ENCODE measurements at places on chromosomes 3 and 15. TPM values are rescaled to one million over a fixed set of nuclear protein-coding genes. Genes with fewer than 3 reads are reported as not detected.

Gene TMIE
- 0.34 TPM for total RNA-seq

Gene TMC3
- total RNA-seq: not detected

Gene ATP13A5
- not detected for total RNA-seq

Gene ZNF660
- 0.83 TPM for total RNA-seq

Gene ANKDD1A
- total RNA-seq: 9.5 TPM

Gene LRRN1
- 1.7 TPM for total RNA-seq

GRCh38 chr3:31522152-31522551 lies 10.6 kb upstream of the STT3B start:
- H3K36me3 ChIP-seq: no peaks in the 10 kb centered on the region
- H3K4me1 ChIP-seq: peaks cover 20% of the 10 kb centered on the region
- H3K4me3 ChIP-seq: peak overlapping the region; percentile 22
- DNase-seq: peak; percentile 60
- H3K27ac ChIP-seq: peak overlapping the region; percentile 78

- no peaks in the 10 kb centered on the region for H3K27me3 ChIP-seq
- no peak for DNase-seq
- no peak overlapping the region for H3K27ac ChIP-seq
- peaks cover 16% of the 10 kb centered on the region for H3K4me1 ChIP-seq
Observed at GRCh38 chr3:134543113-134543512, 57.3 kb downstream of the CEP63 start.

DNA sequence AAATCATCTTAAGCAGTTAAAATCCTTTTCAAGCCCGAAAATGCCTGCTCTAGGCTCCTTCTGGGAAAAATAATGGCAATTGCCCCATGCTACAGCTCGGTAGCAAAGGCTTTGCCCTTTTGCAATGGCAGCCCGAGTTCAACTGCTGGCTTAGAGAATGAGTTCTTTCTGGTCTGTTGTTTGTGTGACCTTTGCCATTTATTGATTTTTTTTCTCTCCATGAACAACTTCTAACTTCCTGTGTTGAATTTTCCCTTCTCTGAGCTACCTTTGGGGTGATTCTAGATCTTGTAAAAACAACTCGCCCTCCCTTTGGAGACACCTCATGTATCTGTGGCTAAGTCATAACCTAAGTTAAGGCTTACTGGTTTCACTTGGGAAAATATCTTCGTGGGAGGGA lies 139.3 kb downstream of the PLCH1 start:
- H3K4me3 ChIP-seq: no peak overlapping the region
- H3K36me3 ChIP-seq: no peaks in the 10 kb centered on the region
- no peak for DNase-seq

DNA sequence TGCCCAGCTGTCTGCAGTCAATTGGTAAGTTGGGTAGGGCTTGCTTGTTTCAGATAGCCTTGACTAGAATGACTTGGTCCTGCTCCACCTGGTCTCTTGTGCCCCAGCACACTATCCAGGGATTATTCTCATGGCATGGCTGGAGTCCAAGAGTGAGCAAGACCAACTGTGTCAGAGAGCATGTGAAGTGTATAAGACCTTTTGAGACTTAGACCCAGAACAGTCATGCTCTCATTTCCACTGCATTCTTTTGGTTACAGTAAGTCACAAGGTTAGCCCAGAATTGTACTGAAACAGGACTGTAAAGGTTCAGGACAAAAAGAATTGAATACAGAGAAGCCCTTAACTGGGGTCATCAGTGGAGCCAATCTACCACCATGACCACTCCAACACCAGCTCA lies 650.8 kb upstream of the ADAMTS9 start:
- no peak for DNase-seq
- H3K27ac ChIP-seq: no peak overlapping the region
- H3K4me1 ChIP-seq: no peaks in the 10 kb centered on the region
- H3K27me3 ChIP-seq: no peaks in the 10 kb centered on the region

DNA sequence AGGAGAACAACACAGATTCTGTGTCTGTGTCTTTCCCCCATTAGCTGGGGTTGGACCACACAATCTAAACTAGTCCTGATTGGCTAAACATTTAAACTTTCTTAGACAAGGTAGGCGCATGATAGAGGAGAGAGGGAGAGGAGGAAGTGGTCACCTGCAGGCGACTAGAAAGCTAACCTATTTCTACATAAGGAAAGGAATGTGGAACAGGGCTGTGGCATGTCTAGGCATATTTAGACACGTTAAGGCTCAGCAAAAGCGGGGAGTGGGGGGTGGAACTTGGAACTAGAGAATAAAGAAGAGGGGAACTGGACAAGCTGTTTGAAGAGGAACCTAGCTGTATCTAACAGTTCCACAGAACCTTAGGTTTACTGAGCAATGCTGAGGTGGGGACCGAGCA lies 12.8 kb downstream of the LRRC28 start:
- peaks cover 5% of the 10 kb centered on the region for H3K36me3 ChIP-seq
- peaks cover 23% of the 10 kb centered on the region for H3K4me1 ChIP-seq
- H3K27me3 ChIP-seq: no peaks in the 10 kb centered on the region
- no peak for DNase-seq
- H3K27ac ChIP-seq: no peak overlapping the region
- H3K4me3 ChIP-seq: no peak overlapping the region

DNA sequence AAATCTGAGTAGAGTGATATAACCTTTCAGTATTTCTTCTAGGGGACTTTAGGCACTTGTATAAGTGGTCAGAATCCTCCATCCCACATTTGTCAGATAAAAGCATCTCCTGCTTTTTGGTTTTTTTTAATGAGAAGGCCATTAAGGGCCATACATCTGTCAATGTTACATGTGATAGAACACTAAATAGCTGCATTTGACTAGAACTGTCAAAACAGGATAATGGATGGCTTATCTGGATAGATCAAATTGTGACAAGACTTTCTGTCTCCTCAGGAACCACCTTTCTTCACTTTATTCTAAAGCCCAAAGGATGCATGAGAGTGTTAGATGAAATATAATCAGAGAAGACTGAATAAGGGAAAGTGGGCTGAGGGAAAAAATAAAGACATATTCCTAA lies 533.4 kb upstream of the TGFBR2 start:
- no peak overlapping the region for H3K4me3 ChIP-seq
- H3K27me3 ChIP-seq: peaks cover 2% of the 10 kb centered on the region
- H3K27ac ChIP-seq: no peak overlapping the region

GRCh38 chr15:71885390-71885789 lies 75.0 kb downstream of the NR2E3 start:
- no peak overlapping the region for H3K27ac ChIP-seq
- no peaks in the 10 kb centered on the region for H3K36me3 ChIP-seq
- no peak overlapping the region for H3K4me3 ChIP-seq

GRCh38 chr3:157500232-157500631 lies 3.0 kb downstream of the VEPH1 start:
- H3K36me3 ChIP-seq: no peaks in the 10 kb centered on the region
- peaks cover 28% of the 10 kb centered on the region for H3K27me3 ChIP-seq
- no peak overlapping the region for H3K4me3 ChIP-seq
- no peak overlapping the region for H3K27ac ChIP-seq
- H3K4me1 ChIP-seq: no peaks in the 10 kb centered on the region
- DNase-seq: no peak

DNA sequence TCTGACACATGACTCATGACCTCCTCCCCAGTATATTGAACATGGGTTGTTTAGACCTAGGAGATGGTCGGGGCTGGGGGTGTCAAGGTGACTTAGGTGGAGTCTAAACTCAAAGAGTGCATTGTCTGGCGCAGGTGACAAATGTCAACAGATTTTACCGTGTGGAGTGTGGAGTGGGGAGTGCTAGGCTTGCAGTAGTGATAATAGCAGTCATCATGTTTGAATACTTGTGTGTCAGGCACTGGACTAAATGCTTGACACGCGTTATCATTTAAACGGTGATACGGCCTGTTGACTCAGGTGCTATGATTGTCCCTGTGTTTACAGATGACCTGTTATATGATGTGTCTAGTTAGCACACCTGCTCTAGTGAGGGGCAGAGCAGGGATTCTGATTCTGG lies 30.8 kb downstream of the MUC20 start:
- H3K27me3 ChIP-seq: peaks cover 6% of the 10 kb centered on the region
- no peak for DNase-seq
- no peak overlapping the region for H3K4me3 ChIP-seq
- H3K27ac ChIP-seq: peak overlapping the region; percentile 3
- no peaks in the 10 kb centered on the region for H3K36me3 ChIP-seq

- H3K27ac ChIP-seq: no peak overlapping the region
- H3K27me3 ChIP-seq: peaks cover 3% of the 10 kb centered on the region
- DNase-seq: no peak
- no peaks in the 10 kb centered on the region for H3K36me3 ChIP-seq
Observed at GRCh38 chr15:61056386-61056785, 172.7 kb downstream of the RORA start.

DNA sequence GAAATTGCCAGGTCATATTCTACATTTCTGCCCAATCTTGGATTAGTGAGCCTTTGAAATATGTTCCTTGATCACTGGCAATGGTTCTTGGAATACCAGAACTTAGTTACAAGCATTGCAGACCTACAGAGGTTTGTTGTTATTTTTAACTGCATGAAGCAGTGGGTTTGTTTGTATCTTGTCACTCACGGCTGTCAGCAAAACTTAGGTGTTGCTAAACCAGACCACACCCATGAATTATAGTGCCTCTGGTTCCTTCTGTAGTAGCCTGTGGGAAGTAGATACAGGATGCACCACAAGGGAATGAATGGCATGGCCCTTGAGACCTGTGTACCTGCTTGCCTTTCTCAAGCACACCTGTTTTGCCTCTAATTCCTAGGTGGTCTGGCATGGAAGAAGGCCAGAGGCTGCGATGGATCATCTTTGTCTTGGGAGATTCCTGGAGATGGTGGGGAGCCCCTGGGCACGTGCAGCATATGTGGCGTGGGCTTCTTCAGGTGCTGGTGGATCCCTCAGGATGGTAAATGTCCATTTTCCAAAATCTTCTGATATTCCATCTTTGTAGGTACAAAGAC lies 138.8 kb downstream of the SNRPN start:
- peaks cover 80% of the 10 kb centered on the region for H3K36me3 ChIP-seq
- no peaks in the 10 kb centered on the region for H3K4me1 ChIP-seq
- H3K27me3 ChIP-seq: no peaks in the 10 kb centered on the region
- H3K27ac ChIP-seq: no peak overlapping the region
- no peak for DNase-seq
